ENCODE measurements at places on chromosomes 16 and 17.

- DNase-seq = no peak
These were observed 8.1 kb downstream of the FASN start for GRCh38 chr17:82089723-82090548.

DNA sequence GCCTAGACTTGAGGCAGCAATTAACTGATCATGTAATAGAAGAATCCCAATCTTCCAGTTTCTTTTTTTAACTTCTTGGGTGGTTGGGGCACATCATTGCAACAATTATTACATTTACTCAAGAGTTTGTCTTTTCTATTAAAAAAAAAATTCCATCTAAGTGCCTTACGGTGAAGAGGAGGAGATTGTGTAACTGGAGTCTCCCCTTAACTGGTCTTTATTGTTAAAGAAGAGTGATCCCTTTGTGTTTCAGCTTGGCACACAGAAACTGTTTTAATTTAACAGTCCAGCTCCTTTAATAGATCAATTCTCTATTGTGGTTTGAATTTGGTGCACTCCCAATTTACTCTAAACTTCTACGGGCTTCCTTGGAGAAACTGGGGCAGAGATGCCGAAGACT lies 75.2 kb downstream of the FTO start:
- no peak for DNase-seq

- DNase-seq = no peak
These were observed 57.6 kb downstream of the SYT17 start for GRCh38 chr16:19225651-19226050.

GRCh38 chr17:21218101-21218500 lies 4.1 kb upstream of the TMEM11 start:
- DNase-seq = no peak

DNA sequence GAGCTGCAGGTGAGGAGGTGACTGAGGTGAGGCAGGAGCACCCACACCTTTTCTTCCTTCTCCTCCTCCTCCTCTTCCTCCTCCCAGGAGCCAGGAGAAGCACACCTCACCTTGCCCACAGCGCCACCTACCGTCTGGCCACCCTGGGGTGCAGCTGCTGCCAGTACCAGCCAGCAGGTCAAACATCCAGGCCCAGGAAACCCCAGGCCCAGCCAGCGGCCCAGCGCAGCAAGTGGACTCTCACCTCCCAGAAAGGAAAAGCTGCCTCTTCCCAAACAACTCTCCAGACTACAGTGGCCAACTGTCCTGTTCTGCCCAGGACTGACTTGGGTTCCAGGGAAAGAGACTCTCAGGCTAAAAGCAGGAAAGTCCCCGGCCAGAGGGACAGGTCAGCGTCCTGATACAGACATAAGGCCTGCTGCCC lies 22.7 kb downstream of the PEMT start:
- no peak for DNase-seq

- DNase-seq = no peak
These were observed 18.0 kb downstream of the MPRIP start for GRCh38 chr17:17060001-17060922.

- DNase-seq = no peak
These were observed 198.4 kb upstream of the TBX2 start for GRCh38 chr17:61201211-61201610.

- DNase-seq = no peak
These were observed 2.1 kb downstream of the TRAF4 start for GRCh38 chr17:28745786-28746411.

DNA sequence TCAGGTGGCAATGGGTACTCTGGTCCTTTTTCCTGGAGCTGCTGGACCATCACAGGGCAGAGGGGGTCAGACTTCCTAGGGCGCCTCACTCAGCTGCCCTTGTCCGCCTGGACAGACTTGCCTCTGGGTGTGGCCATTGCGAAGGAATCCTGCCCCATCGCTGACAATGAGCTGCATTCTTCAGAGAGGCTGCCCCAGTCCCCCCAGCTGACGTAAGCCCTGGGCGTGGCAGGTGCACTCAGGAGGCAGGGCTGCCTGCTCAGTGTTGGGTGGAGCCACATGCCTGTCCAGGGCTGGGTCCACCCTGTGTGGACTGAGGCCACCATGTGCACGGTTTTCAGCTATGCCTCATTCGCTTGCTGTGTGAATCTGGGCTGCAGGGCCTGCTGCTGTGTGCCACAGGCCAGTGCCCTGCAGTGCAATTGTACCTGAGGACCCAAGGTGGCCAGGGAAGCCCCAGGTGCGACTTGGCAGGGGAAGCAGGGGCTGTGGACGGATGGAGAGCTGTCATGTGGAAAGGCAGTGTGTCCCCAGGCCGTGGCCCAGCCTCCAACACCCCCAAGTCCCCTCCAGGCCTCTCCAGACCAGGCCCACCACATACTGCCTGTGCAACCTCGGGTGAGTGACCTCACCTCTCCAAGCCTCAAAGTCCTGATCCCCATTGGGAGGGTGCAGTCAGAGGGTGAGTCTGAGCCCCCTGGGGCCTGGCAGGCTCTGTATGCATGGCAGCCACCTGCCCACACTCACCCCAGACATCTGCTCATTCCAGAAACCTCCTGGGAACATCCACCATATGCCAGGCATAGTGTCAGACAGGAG lies 14.0 kb upstream of the MPRIP start:
- no peak for DNase-seq

DNA sequence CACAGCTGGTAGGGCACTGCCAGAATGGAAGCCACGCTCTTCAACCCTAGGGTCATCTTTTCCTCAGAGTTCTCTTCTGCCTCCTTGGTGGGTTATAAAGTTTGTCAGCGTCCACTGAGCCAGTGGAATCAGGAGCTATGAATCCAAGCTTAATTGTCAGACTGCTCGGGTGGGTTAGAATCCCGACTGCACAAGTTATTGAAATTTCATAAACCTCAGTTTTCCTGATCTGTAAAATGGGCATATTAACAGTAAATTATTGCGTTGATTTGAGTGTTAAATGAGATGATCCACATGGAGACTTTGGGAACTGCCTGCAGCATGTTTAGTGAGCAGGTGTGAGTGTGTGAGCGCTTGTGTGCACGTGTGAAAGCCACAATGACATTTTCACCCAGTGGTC lies 400.5 kb upstream of the CDH11 start:
- DNase-seq = no peak

- no peak for DNase-seq
These were observed 5.7 kb upstream of the DHX8 start for GRCh38 chr17:43477832-43478634.

GRCh38 chr17:64579917-64580316 lies 73.1 kb downstream of the CEP95 start:
- no peak for DNase-seq

DNA sequence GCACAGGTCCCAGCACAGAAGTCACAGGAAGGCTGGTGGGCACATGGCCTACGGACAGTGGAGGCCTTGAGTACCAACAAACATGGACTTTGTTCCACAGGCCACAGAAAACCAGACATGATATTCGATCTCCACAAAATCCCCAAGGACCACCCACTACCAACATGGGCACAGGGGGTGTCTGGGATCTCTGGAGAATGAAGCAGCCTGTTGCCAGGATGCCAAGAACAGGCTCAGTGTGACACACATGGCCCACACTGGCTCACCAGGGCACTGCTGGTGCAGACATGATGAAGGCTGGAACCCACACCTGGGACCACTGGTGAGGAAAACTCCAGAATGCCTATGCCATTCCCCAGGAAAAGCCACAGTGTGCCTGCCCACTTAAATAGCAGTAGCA lies 120.2 kb downstream of the C16orf78 start:
- DNase-seq = no peak

GRCh38 chr17:601926-602303 lies 112.7 kb downstream of the VPS53 start:
- DNase-seq = no peak

DNA sequence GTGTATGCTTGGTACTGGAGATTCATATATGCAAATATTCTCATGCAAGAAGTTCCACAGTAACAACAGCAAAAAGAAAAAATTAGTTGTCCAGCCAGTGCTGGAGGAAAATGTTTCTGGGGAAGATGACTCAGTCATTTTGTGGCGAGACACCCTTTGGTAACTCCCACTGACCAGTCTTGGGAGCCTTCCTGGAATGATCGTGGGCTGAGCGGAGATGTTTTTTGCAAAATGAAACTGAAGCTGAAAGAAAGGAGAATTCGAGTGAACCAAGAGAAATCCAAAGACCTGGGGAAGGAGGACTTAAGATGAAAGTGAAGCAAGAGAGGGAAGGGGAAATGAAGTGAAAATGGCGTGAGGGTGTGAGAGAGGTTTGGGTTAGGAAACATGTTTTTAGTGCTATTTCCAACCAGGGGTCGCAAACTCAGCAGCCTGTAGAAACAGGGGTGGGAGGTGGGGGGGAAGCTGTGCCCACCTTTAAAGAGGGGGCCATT lies 5.2 kb downstream of the ITPRIPL2 start:
- peak; percentile 48 for DNase-seq

DNA sequence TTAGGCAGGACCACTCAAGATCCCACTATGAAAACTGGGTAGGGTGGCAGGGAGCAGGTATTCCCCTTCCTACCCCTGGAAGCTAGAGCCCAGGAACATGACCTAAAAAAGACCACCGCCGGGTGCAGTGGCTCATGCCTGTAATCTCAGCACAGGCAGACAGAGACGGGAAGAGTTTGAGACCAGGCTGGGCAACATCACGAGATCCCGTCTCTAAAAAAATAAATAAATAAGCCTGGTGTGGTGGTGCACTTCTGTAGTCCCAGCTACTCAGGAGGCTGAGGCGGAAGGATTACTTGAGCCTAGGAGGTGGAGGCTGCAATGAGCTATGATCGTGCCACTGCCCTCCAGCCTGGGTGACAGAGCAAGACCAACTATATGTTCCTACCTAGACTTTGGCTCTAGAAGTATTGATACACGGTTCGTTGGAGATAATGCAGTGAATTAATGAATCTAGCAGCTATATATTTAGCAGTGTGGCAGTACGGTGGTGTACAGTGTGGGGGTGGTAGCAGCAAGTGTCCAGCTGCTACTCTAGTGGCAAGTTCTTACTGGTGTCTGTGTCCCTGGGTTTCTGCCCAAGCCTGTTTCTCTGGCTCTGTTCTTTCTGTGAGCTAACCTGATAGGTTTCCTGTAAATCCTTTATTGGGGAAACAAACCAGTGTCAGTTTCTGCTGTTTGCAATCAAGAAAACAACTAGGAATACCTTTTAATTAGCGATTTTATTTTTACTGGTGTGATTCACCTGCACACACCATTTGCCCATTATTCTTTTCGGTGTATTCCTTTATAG lies 3.3 kb upstream of the USP31 start:
- no peak for DNase-seq

DNA sequence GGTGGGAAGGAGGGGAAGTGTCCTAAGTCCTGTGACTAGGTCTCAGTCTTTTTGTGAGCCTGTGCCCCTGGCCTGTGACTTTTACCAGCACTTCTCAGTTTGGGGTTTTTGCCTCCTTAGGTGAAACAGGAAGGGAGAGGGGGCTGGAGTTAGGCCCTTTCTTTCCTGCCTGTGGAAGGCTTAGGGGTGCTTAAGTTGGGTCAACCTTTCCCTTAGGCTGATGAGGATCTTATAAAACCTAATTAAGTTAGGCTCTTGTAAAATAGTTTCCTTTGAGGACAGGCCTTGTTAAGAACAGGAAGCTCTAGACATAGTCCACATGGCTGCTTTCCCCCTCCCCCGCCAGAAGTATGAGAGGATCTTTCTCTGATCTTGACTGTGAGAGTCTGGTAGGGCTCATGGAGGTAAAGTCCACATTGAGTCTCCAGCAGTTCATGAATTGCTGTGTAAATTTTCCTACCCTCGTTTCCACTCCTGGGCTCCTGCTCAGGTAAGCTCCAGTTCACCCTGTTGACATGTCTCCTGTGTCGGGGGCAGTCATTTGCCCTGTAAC lies 17.0 kb upstream of the DNASE1 start:
- DNase-seq = no peak

DNA sequence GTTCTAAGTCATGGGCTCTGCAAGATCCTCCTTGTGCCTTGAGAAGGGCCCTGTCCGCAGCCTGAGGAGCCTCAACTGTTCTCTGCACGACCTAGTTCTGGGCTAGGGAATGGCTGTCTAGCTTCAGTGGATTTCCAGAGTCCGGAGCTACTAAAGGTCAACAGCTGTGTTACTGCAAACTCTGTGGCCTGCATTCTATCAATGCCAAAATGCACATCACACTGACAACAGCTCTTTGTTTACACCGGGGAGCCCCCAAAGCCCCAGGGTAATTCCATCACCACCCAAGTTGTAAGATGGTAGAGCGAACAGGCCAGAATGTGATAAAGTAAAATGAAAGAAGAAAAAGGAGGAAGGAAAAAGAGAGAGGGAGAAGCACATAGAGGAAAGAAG lies 610.2 kb downstream of the MAF start:
- no peak for DNase-seq

- DNase-seq = no peak
These were observed 13.3 kb downstream of the FLII start for GRCh38 chr17:18245038-18245776.

GRCh38 chr16:23359092-23359760 lies 57.1 kb downstream of the SCNN1B start:
- no peak for DNase-seq

DNA sequence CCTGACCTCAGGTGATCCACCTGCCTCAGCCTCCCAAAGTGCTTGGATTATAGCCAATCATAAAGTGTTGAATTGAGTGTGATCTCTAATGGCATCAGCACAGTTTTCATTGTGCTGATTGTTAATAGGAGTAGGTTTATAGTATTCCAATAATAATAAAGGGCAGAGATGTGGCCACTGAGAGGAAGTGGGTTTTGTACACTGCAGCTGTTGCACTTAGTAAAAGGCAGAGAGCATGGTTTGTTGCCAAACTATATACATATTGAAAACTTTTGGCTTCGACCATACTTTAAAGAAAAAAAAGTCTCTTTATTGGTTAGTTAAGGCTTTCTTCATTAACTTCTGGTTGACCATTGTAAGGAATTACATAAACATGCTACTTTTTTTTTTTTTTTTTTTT lies 185.9 kb downstream of the CDK5R1 start:
- DNase-seq = no peak

DNA sequence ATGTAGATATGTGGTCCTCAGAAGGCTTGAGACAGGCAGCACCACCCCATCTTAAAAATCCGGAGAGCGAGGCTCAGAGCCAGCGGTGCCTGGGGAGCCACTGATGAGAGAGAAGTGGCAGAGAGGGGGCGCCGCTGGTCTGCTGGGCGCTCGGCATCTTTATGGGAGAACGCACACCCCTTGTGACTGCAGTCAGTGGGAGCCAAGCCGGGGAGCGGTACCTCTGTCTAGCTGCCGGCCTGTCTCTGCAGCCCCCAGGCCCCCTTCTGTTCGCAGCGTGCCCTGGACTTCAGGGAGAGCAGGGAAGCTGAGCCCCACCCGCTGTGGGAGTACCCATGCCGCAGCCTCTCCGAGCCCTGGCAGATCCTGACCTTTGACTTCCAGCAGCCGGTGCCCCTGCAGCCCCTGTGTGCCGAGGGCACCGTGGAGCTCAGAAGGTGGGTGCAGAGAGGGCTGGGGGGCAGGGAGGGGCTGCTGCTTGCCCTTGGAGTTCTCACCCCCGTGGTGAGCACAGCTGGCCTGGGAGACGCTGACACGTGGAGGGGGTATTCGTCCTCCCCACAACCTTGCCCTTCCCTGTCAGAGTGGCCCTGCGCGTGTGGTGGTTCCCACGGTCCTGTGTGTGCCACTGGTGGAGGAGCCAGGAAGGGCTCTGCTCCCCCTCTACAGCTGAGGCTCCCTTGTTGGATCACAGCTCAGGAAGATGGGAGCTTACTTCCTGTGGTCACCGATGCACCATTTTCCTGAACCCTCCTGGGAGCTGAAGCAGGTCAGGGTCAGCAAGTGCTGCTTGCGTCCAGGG lies 44.8 kb downstream of the PRMT7 start:
- DNase-seq = no peak
